Bone marrow (tissue), 2 donors: ENCODE measurements at places on chromosomes 4 and X.
A peak's percentile ranks its signal among the peaks of the same experiment; 100 is the strongest.

DNA sequence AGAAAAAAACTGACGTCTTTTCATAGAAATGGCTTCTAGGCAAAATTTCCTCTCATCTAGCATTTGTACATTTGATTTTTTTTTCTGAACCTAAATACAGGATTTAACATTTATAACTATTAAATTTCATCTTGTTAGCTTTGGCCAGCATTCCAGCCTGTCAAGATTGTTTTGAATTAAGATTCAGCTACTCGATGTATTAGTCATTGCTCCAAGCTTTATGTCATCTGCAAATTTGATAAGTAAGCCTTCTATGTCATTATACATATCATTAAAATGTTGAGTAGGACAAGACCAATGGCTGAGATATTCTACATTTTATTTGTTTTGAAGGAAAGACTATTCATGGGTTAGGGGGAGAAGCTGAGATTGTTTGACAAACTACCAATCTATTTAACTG lies 46.7 kb downstream of the DDX53 start:
- no peak for DNase-seq

DNA sequence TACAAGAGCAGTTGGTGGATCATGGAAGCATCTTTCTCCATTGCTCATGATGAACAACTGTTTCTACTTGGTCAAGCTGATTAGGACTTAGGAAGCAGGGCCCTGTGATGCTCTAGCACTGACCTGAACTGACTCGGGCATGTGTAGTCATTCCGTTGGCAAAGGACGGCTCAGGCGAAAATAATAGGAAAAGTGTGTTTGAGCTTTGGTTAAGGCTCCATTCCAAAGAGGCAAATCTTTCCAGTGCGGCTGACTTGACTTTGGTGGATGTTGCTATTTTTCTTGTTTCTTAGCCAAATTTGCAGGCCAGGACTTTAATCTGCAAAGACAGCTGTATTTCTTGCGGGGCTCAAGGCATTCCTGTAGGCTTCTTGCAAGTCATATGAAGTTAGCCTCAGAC lies 39.5 kb downstream of the ZNF518B start:
- no peak for DNase-seq

GRCh38 chrX:50596056-50596455 lies 125.4 kb upstream of the DGKK start:
- DNase-seq = no peak

GRCh38 chrX:47068720-47069119 lies 9.5 kb upstream of the RGN start:
- no peak for DNase-seq

GRCh38 chr4:8224975-8225625 lies 26.0 kb downstream of the SH3TC1 start:
- DNase-seq = peak; percentile 41

- peak; percentile 64 for DNase-seq
Observed at GRCh38 chrX:20402956-20403355, 136.2 kb upstream of the RPS6KA3 start.

GRCh38 chr4:73068491-73069337 lies 802 bp downstream of the COX18 start:
- DNase-seq = no peak

DNA sequence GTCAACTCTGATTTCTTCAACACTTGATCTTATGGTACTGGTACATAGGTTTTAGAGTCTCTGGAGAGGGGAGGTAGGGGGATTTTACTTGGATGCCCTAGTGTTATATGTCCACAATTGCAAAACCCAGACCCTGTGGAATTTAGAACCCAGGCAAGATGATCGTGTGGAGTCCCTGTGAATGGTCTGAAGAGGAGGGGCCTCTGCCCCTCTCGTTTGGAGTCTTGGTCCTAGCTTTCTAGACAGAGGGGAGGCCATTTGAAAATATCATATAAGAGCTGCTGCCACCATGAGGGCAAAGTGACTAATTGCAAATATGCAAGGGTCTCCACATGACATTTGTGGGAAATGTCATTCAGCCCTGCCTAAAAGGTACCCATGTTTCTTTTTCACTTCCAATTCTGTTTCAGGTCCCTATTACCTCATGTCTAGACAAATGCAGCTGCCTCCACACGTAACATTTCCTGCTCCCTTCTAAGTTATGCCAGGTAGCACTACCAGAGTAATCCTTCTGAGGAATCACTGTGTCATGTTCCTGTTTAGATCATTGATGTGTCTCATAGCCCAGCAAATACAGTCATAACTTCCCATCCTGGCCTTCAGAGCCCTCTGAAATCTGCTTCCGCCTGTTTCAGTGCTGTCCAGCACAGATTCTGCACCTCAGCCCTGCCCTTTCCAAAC lies 126.8 kb downstream of the KLHL8 start:
- no peak for DNase-seq

- DNase-seq = peak; percentile 68
Observed at GRCh38 chr4:37715889-37716402, 29.8 kb upstream of the RELL1 start.

GRCh38 chrX:119655125-119655524 lies 37.8 kb downstream of the SEPTIN6 start:
- DNase-seq = no peak

- DNase-seq = no peak
Observed at GRCh38 chr4:159193046-159193620, 90.3 kb downstream of the RAPGEF2 start.

DNA sequence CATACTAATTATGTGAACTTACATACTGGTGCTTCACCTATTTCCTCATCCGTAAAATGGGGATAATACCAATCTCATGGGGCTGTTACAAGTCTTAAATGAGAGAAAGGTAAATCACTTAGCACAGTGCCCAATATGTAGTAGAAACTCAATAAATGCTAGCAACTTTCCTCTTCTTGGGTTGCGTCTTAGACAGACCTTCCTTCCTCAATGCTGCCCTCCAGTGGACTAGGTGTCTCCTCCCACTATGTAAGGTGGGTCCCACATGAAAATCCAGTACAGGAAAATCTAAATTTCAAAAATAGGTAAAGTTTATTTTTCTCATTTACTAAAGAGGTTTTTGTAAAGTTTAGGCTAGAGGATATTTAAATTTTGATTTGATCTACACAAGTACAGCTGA lies 20.6 kb downstream of the ZDHHC9 start:
- DNase-seq = no peak

DNA sequence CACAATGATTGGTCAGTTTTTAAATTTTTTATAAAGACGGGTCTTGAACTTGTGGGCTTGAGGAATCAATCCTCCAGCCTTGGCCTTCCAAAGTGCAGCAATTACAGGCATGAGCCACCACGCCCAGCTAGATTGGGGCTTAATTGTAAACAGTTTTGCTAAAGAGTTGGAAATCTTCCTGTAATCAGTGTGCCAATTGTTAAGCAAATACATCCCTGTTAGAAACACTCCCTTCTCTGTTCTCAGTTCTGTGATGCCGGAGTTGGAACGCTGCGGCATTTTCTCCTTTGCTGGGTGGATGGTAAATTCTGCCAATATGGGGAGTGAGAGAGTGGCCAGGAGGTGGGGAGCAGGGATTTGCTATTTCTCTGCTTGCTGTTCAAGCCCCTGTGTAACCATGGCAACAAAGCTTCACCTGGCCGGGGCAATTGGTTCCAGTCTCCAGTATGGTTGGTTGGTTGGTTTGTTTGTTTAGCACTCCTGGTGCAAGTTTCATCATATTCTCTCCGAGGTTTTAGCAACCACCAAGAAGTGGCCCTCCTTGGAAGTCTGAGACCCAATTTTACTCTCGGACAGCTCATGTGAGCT lies 3.0 kb upstream of the SPATA4 start:
- no peak for DNase-seq

DNA sequence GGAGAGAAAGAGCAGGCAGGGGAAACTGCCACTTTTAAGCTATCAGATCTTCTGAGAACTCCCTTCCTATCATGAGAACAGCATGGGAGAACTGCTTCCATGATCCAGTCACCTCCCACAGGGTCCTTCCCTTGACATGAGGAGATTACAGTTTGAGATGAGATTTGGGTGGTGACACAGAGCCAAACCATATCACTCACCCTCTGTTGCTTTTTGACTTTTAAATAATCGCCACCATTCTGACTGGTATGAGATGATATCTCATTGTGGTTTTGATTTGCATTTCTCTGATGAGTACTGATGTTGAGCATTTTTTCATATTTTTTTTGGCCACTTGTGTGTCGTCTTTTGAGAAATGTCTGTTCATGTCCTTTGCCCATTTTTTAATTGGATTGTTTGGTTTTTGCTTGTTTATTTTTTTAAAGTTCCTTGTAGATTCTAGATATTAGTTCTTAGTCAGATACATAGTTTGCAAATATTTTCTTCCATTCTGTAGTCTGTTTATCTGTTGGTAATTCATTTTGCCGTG lies 6.5 kb upstream of the PAQR3 start:
- DNase-seq = no peak

DNA sequence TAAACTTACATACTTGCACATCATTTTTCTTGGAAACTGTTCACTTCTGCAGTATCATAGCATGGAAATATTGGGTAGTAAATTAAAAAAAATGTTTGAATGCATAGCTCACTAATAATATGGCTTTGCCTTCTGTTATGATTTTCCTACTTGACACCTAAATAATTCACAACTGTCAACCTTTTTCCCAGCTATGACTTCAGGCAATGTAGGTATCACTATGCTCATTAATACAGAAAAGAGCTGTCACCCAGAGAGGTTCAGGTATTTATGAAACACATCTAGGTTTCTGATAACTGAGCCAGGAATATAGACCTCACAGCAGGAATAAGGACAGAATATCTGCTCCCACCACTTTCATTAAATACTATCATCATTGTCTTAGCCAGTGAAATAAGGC lies 289.5 kb downstream of the ACTRT1 start:
- DNase-seq = no peak

GRCh38 chr4:154332681-154333421 lies 158.7 kb downstream of the DCHS2 start:
- no peak for DNase-seq

DNA sequence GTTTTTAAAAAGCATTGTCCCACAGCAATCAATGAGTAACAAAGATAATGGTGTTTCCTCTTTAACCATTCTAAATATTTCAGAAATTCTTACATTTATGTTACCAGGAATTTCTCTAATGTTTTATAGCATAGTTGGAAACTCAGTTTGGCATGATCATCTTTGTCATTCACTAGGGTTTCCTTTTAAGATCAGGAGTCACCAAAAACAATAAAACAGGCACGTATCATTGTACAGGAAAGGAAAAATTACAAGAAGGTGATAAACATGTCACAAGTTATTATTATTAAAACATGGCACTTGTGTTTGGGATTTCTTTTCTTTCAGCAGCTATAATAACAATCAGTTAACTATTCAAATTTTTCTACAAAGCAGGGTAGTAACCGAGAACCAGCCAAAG lies 84.0 kb downstream of the SLC10A7 start:
- no peak for DNase-seq

DNA sequence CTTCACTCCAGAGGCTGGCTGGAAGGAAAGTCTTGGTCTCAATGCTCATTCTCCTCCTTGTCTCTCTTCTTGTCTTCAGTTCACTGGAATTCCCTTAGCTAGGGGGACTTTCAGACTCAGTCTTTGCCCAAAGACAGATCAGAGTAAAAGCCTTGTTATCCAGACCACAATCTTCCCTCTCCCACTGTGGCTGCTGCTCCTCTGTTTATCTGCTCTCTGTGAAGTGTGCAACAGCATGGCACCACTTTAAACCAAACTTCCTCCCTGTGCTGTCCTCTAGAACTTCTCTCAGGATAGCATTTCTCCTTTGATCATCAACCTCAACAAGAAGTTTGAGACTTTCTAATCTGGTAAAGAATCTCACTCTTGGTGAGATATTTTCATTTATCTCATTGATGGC lies 530.1 kb upstream of the SLIT2 start:
- DNase-seq = no peak

DNA sequence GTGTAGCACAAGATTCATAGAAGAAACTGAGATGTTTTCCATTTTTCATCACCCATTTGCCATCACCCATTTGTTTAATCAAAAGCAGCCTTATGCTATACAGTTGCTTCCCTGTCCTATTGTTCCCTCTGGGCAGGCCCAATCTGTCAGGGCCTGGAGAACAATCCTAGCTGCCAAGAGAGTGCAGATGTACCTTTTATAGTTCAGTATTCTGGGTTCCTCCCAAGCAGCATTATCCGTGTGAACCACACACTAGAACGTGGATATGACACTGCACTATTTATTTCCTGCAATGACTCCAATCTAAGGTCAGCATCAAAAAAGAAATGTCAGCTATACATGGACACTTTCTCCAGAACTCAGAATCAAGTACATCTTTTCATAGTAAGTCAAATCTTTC lies 269.0 kb downstream of the ADGRA3 start:
- DNase-seq = no peak

GRCh38 chrX:44494357-44494756 lies 48.3 kb downstream of the FUNDC1 start:
- DNase-seq = no peak

GRCh38 chr4:114487101-114487500 lies 111.5 kb upstream of the UGT8 start:
- DNase-seq = no peak

DNA sequence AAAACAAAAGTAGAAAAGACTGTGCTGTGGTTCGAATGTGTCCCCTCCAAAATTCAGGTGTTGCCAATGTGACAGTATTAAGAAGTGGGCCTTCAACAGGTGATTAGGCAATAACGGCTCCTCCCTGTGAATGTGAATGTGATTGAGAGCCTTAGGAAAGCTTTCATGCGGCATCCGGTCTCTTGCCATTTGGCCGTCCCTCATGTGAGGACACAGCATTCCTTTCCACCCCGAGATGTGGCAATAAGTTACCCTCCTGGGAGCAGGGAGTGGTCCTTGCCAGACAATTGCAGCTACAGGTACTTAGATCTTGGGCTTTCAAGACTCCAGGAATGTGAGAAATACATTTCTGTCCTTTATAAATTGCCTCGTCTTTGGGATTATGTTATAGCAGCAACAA lies 129.3 kb downstream of the CPEB2 start:
- no peak for DNase-seq

DNA sequence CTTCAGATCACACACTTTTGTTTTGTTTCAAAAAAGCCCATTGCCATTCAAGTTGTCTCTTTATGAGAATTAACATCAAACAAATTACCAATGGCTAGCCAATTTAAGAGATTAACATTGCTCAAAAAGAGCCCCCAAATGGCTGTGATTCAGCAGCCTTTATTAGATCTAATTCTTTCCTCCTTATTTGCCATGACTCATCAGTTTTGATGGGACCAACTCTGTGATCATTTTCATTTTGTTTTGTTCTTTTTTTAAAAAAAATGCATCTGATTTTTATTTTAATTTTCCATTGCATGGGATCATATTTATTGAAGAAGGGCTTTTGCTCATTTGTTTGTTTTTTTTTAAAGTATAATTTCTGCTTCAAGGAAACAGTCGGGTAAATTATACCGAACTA lies 161.6 kb upstream of the FRMPD4 start:
- DNase-seq = no peak

- DNase-seq = no peak
Observed at GRCh38 chr4:1337951-1338751, 8.9 kb upstream of the UVSSA start.

- no peak for DNase-seq
Observed at GRCh38 chrX:78595901-78596502, 63.1 kb downstream of the RTL3 start.

- no peak for DNase-seq
Observed at GRCh38 chrX:39948582-39948981, 149.2 kb downstream of the BCOR start.
